Natural killer cell treated with Interleukin-12 subunit alpha and Interleukin-12 subunit beta and Interleukin-15 and Interleukin-18, amount 100 ng/mL, for 72 hours (primary cell): ENCODE measurements at places on chromosomes 7 and 10.

GRCh38 chr10:35723059-35723458 is 81.0 kb upstream of the FZD8 start:
- H3K27me3 ChIP-seq = no peaks in the 10 kb centered on the region
- H3K4me3 ChIP-seq = no peak overlapping the region
- no peaks in the 10 kb centered on the region for H3K36me3 ChIP-seq
- no peak for DNase-seq
- no peak overlapping the region for H3K27ac ChIP-seq

GRCh38 chr10:44253769-44254462 is 131.0 kb downstream of the CXCL12 start:
- H3K4me3 ChIP-seq = no peak overlapping the region
- no peaks in the 10 kb centered on the region for H3K36me3 ChIP-seq
- H3K4me1 ChIP-seq = no peaks in the 10 kb centered on the region
- no peak for DNase-seq
- H3K27me3 ChIP-seq = peaks cover 22% of the 10 kb centered on the region
- no peak overlapping the region for H3K27ac ChIP-seq

- no peaks in the 10 kb centered on the region for H3K4me1 ChIP-seq
- no peaks in the 10 kb centered on the region for H3K36me3 ChIP-seq
- DNase-seq = no peak
- H3K27me3 ChIP-seq = peaks cover 27% of the 10 kb centered on the region
Measured at GRCh38 chr10:126479280-126479895, 91.1 kb upstream of the ADAM12 start.

DNA sequence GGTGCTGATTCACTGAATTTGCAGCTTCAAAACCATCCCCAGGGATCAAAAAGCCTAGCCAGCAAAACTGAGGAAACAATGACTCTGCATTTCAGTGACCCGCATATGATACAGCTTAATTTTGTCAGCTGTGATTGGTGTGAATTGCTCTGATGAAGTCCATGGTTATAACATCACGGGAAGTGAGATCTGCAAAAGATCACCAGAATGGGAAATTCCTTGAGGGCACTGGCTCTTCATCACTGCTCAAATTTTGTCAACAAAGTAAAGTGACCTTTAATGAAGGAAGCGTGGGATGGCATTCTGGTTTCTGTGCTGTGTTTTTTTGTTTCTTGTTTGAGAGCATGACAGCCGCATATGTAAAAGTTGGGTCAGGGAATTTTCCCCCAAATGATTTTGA is 745.9 kb downstream of the GATA3 start:
- DNase-seq = no peak
- H3K27me3 ChIP-seq = peaks cover 2% of the 10 kb centered on the region
- H3K36me3 ChIP-seq = peaks cover 4% of the 10 kb centered on the region
- H3K4me3 ChIP-seq = no peak overlapping the region

GRCh38 chr10:17959870-17960269 is 8.2 kb downstream of the SLC39A12 start:
- H3K4me1 ChIP-seq = no peaks in the 10 kb centered on the region
- no peak overlapping the region for H3K27ac ChIP-seq
- H3K4me3 ChIP-seq = no peak overlapping the region
- H3K36me3 ChIP-seq = no peaks in the 10 kb centered on the region
- no peak for DNase-seq

DNA sequence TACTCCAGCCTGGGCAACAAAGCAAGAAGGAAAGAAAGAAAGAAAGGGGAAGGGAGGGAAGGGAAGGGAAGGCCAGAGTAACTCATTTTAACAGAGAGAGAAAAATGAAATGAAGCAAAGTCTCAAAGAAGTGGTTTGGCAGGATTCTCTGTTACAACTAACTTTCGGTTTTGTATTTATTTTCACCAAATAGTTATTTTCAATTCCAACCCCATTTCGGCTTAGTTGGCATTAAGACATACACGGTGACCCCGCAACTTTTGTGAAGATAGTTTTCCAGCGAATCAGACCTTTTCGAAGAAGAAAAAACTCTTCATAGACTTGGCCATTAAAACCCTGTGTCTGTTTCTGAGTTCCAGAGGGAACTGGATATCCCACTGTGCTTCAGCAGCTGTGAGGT is 45.2 kb upstream of the LYZL2 start:
- peaks cover 14% of the 10 kb centered on the region for H3K36me3 ChIP-seq
- no peak overlapping the region for H3K27ac ChIP-seq
- H3K4me3 ChIP-seq = peak overlapping the region; percentile 59
- H3K27me3 ChIP-seq = peaks cover 8% of the 10 kb centered on the region
- DNase-seq = no peak
- H3K4me1 ChIP-seq = no peaks in the 10 kb centered on the region

DNA sequence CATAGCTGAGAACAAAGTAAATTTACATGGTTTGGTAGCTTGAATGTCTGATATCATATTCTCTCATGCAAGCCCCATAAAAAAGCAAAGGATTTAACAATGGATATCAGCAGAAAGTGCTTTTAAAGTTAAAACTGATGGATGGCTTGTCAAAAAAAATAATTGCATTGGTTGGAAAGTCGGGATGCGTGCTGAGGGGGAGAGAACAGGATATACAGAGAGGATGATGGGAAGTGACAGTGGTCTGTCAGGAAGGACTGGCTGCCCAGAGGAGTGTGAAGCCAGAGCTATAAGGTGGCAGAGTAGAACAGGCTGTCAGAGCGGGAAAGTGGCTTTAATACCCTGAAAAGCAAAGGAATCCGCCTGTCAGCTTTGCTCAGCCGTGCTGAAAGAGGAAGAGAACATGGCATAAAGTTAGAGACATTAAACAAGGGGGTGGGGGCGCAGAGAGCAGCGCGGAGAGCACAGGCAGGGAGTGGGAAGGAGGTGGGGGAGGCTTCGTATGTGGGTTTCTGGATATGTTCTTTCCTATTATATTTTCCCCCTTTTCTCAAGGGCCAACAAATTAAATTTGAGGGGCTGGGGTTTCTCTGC is 493.0 kb downstream of the LRMDA start:
- no peak overlapping the region for H3K4me3 ChIP-seq
- no peak for DNase-seq
- no peaks in the 10 kb centered on the region for H3K36me3 ChIP-seq
- no peak overlapping the region for H3K27ac ChIP-seq
- no peaks in the 10 kb centered on the region for H3K4me1 ChIP-seq
- H3K27me3 ChIP-seq = peaks cover 9% of the 10 kb centered on the region

GRCh38 chr10:59229441-59229840 is 53.0 kb downstream of the PHYHIPL start:
- no peak for DNase-seq
- no peaks in the 10 kb centered on the region for H3K36me3 ChIP-seq
- H3K27me3 ChIP-seq = no peaks in the 10 kb centered on the region
- no peak overlapping the region for H3K4me3 ChIP-seq

GRCh38 chr10:62166331-62167131 is 102.1 kb downstream of the RTKN2 start:
- peaks cover 6% of the 10 kb centered on the region for H3K4me1 ChIP-seq
- no peak overlapping the region for H3K4me3 ChIP-seq
- DNase-seq = no peak
- H3K36me3 ChIP-seq = no peaks in the 10 kb centered on the region

GRCh38 chr7:97305589-97305988 is 188.1 kb downstream of the SDHAF3 start:
- DNase-seq = no peak
- no peaks in the 10 kb centered on the region for H3K36me3 ChIP-seq
- no peak overlapping the region for H3K27ac ChIP-seq
- no peaks in the 10 kb centered on the region for H3K4me1 ChIP-seq
- no peak overlapping the region for H3K4me3 ChIP-seq

- no peaks in the 10 kb centered on the region for H3K4me1 ChIP-seq
- H3K4me3 ChIP-seq = no peak overlapping the region
- no peaks in the 10 kb centered on the region for H3K36me3 ChIP-seq
- H3K27ac ChIP-seq = no peak overlapping the region
- DNase-seq = no peak
- H3K27me3 ChIP-seq = no peaks in the 10 kb centered on the region
Measured at GRCh38 chr7:108311446-108312168, 144.6 kb downstream of the NRCAM start.
